ENCODE measurements at places on chromosomes 5 and 9.

DNA sequence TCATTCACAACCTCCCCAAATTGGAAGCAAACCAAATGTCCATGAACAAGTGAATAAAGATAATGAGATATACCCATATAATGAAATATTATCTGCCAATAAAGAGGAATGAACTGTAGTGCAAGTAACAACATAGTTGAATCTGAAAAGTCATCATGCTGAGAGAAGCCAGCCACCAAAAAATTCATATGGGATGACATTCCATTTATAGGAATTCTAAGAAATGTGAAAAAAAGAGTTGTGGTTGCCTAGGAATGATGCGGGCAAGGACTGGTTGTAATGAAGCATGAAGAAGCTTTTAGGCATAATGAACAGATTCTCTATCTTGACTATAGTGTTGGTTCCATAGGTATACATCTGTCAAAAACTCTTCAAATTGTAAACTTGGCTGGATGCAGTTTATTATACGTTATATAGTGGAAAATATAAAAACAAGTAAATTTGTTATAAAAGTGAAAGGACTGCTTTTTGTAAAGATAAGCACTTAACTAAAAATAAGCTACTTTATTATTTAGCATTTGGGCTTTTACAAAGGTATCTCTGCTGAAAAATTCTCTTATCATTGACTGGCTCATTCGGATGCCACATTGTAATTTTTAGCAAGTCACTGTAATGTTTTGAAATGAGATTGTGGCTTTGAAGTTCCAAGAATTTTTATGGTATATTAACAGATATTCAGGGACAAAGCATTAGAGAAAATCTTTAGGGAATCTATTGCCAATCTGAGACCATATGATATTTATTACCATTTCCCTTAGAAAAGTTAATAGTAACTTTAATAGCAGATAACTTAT lies 21.2 kb upstream of the TTC23L start:
- no peak for DNase-seq

DNA sequence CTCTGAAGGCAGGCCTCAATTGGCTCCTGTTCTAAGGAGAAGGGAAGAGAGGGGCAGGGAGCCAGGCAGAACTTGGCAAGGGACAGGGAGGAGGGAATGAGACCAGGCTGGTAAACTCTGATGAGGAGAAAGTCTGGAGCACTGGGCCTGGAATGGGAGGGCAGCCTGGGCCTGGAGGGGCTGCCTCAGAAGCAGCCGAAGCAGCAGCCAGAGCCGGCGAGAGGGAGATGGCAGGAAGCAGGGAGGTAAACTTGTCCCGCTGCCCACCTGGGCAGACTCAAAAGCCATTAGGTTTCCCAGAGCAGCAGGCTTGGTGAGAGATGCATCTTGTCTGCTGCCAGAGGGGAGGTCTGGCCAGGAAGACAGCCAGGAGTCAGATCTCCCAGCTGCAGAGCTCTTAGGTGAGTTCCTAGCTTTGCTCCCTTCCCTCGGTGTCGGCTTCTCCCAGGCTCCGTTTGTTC lies 37.0 kb upstream of the CRB2 start:
- DNase-seq, result no peak

DNA sequence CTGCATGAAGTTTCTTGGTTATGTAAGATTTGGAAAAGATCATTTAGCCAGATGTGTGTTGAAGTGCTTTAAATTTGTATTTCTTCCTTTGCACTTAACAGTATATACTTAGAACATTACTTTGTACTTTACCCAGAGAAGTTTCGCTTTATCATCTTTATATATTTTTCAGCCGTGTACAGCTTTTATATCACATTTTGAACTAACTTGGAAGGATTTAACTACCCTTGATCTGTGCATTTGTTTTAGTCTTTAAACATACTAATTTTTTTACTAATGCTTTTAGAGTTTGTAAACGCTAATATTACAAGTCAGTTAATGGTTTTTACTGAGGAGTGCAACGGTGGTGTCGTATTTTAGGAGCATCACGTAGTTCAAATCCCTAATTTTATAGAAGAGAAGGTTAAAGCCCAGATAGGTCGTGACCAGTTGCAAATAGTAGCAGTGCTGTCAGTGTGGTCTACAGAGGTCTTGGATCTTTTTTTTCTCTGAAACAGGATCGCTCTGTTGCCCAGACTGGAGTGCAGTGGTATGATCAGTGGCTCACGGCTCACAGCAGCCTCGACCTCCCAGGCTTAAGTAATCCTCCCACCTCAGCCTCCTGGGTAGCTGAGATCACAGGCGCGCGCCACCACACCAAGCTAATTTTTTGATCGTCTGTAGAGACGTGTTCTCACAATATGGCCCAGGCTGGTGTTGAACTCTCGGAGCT lies 2.0 kb downstream of the MATR3 start:
- DNase-seq, result peak; percentile 24

- DNase-seq, result no peak
These were observed 2.4 kb upstream of the RXRA start for GRCh38 chr9:134323741-134324358.

GRCh38 chr5:84614906-84615305 lies 230.2 kb upstream of the EDIL3 start:
- DNase-seq, result no peak

DNA sequence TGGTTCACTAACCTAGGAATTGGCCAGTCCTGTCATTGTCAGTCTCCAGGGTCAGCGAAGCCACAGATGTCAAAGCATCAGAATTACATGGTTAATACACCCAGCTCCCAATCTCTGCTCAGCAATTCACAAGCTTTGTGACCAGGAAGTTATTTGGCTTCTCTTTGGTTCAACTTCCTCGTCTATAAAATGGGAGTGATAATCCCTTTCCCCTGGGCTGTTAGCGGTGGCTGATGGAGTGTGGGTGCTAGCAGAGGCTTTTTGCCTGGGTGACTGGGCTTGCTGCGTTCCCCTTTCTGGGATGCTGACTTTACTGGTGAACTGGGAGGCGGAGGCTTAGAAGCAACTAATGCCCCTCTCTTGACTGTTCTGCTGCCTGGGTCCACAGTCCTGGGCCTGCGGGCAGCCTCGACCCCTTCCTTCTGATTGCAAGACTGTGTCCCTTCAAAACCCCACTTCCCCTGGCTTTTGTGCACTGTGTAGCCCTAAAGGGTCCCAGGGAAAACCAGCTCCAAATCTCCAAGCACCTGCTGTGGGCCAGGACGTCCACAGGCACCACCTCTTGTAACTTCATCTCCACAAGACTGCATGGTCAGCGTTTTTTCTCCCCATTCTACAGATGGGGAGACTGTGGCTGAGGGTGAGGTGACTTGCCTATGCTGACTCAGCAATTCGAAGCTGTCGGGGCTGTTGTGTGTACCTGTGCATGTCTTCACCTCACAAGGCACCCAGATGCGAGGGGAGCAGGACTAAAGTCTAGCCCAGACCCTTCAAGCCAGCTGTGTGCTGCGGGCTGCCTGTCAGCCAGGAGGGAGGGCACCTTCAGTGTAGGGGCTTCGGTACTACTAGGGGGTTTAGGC lies 45.2 kb upstream of the NEURL1B start:
- DNase-seq, result no peak

GRCh38 chr9:119522381-119522780 lies 153.1 kb upstream of the BRINP1 start:
- no peak for DNase-seq

GRCh38 chr9:105850852-105851500 lies 156.6 kb downstream of the TMEM38B start:
- no peak for DNase-seq

DNA sequence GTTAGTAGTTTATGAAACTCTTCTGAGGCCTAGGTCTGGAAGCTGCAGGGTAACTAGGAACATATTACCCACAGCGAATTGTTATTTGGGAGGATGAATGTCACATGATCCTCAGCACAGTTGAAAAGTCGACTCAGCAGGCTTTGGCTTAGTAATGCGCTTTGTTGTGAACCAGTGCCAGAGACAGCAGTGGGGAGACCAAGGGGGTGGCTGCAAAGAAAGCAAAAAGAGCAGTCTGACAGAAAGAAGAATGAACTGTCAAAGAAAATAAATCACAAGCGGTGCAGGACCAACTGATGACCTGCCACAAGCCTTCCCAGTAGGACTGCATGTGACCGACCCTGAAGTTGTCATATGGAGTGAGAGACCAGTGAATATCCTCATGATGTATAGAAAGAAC lies 170.0 kb downstream of the CCDC171 start:
- no peak for DNase-seq

GRCh38 chr5:84597904-84598303 lies 213.2 kb upstream of the EDIL3 start:
- no peak for DNase-seq

DNA sequence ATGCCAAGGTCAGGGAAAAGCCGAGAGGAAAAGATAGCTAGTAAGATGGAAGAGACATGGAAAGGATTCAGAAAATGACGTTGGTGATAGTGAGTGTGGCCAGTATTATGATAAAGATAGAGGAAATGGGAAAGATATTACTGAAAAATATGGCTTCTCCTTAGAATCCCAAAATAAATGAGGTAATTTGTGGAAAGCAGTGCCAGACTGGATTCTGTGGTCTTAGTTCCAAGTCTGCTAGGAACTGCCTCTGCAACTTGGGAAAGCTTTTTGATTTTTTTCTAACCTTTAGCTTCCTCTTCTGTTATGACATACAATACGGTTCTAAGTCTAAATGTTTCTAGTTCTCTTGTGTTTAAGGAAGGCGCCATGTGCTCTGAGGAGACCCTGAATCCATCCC lies 54.2 kb downstream of the GRIA1 start:
- no peak for DNase-seq

DNA sequence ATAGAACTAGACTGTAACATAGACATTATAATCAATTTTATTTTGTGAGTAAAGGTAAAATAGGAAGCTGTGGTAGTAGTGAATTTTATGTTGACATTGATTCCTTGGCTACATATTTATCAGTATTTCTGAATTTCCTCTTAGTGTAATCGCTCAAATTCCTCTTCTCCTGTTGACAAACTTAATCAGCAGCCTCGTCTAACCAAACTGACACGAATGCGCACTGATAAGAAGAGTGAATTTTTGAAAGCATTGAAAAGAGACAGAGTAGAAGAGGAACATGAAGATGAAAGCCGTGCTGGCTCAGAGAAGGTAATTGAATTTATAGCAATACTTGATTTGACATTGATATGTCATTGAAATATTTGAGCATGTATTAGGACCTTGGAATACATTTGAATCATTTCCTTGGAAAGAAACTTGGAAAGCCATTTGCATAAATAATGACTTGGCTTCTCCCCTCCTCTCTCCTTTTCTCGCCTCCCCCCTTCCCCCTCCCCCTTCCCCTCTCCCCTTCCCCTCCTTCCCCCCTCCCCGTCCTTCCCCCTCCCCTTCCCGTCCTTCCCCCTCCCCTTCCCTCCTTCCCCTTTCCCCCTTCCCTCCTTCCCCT lies 75.5 kb downstream of the GPBP1 start:
- no peak for DNase-seq

- DNase-seq, result no peak
These were observed 175.6 kb downstream of the SPATA31D1 start for GRCh38 chr9:82164159-82164558.

- no peak for DNase-seq
These were observed 43.8 kb downstream of the SLC38A9 start for GRCh38 chr5:55668356-55668755.

DNA sequence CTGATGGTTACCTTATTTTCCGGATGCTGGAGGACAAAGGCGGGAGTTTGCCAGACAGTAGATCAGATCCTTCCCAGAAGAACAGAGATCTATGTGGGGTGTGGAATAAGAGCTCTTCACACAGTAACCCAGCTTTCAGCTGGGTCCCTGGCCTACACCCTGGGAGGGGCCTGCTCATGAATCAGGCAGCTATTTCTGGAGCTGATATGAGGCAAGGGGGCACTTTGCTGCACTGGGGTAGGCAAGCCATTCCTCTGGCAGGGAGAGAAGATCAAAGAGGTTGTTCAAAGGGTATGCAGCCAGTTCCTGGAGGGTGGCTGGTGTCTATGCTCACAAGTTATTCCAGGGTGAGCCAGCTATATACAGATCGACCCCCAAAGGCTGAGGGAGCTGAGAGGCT lies 48.6 kb downstream of the CYSTM1 start:
- no peak for DNase-seq

GRCh38 chr9:31314241-31314640 lies 1070.2 kb upstream of the ACO1 start:
- DNase-seq, result no peak

GRCh38 chr5:73974871-73975360 lies 348.9 kb downstream of the ARHGEF28 start:
- DNase-seq, result no peak

DNA sequence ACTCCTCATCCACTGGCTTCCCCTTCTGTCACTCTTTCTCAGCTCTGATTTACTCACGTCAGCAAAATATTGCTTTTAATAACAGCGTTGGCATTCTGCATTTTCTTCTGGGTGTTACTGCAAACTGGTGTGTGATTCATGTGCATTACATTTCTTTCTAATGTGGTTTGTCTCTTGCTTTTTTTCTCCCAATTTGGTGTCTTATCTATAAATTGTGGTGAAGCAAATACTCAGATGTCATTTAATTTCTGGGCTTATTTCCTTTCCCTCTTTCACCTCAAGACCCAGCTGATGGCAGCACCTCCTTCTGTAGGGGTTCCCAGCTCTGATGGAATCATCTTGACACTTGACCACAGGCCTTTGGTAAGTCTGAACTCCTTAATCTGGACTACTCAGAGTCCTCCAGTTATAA lies 180.7 kb upstream of the ZNF618 start:
- no peak for DNase-seq

DNA sequence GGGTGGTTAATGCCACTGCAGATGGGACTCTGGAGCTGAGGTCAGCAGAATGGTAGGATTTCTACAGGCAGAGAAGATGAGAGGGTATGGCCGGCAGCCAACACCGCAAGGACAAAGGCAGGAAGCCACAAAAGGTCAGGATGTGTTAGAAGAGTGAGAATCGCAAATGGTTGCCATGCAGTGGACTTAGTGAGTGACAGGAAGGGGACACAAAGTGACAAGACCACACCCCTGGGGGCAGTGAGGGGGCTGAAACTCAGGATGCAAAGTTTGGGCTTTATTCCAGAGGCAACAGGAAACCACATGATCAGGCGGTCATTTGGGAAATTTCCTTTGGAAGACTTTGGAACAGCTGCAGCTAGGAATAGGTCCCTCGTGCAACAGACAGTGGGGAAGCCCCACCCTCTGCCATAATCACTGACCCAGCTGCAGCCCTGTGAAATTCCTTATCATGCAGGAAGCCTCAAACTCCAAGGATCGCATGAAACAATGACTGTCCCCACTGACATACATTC lies 14.2 kb upstream of the CCDC180 start:
- DNase-seq, result peak; percentile 97

GRCh38 chr5:16690243-16690852 lies 73.6 kb upstream of the RETREG1 start:
- peak; percentile 75 for DNase-seq

- no peak for DNase-seq
These were observed 37.6 kb downstream of the STC2 start for GRCh38 chr5:173290477-173291131.

DNA sequence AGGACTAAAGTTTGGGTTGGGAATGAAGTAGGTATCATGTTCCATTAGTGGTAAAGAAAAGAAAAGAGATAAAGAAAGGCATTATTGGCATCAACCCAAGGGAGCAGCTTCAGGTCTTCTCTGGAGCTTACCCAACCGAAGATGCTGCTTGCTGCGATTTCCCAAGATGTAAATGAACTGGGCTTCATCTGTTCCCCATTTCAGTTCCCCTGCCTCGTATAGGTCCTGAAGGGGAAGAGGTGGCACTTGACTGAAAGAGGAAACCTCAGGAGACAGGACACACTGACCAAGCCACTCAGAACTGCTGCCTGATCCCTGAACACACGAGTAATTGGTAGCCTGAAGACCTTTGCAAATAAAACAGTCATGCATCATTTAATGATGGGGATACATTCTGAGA lies 24.6 kb downstream of the ANXA6 start:
- DNase-seq, result no peak

- no peak for DNase-seq
These were observed 5.2 kb downstream of the GM2A start for GRCh38 chr5:151258201-151258611.
